ENCODE measurements at places on chromosomes 7 and 10.

DNA sequence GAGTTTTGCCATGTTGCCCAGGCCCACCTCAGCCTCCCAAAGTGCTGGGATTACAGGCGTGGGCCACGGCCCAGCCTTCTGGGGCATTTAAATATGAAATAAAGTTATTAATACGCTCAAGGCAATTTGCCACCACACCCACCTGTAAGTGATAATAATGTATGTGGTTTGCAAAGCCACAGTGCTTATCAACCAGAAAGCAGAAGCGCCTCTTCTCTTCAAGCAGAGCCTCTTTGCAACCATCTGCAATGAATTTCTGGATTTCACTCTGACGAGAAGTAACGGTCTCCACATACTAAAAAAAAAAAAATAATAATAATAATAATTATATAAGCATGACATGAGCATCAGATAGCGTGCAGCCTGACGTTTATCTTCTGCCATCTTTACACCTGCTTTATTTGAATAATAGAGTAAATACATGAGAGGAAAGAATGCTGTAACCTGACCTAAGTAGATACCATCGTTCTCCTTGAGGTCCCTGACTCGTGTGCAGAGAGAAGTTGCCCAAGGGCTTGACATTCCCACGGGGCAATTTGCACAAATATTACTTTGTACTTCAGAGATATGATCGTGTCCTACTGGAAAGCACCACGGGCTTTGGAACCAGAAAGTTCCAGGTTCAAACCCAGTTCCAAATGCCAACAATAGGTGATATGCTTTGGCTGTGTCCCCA, 34.0 kb downstream of the BRI3 start:
- DNase-seq = no peak

DNA sequence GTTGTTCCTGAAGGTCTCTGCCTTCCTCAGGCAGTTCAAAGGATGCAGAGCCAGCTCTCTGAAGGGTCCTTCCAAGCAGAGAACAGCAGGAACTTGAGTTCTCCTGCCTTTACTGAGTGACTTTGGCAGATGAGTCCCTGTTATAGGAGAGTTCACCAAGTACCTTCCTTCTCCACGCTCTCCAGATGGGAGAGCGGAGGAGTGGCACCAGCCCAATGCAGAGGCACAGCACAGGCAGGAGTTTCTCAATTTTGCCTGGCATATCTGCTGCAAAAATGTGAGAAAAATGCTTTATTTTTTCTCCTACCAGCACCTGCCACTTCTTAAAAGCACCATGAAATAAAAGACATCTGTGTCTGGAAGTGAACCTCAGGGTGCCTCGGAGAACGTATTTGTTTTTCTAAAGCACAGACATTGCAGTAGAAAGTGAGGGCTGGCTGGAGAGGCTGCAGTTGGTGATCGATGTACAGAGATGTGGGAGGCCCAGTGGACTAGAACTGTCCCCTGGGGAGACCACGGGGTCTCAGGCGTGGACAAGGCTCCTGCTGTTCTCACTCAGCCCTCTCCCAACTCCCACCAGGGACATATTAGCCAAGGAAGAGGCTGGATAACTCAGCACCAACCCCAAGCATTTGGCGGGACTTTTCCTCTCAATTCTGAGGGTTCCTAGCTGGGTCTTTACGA, 174.5 kb downstream of the WDR37 start:
- no peak for DNase-seq

- no peak for DNase-seq
These were observed 172.9 kb downstream of the MBL2 start for GRCh38 chr10:52599551-52600200.

- no peak for DNase-seq
These were observed 229.3 kb downstream of the IMMP2L start for GRCh38 chr7:111333010-111333409.

GRCh38 chr10:114437473-114438292, 33.4 kb upstream of the AFAP1L2 start:
- DNase-seq = no peak

DNA sequence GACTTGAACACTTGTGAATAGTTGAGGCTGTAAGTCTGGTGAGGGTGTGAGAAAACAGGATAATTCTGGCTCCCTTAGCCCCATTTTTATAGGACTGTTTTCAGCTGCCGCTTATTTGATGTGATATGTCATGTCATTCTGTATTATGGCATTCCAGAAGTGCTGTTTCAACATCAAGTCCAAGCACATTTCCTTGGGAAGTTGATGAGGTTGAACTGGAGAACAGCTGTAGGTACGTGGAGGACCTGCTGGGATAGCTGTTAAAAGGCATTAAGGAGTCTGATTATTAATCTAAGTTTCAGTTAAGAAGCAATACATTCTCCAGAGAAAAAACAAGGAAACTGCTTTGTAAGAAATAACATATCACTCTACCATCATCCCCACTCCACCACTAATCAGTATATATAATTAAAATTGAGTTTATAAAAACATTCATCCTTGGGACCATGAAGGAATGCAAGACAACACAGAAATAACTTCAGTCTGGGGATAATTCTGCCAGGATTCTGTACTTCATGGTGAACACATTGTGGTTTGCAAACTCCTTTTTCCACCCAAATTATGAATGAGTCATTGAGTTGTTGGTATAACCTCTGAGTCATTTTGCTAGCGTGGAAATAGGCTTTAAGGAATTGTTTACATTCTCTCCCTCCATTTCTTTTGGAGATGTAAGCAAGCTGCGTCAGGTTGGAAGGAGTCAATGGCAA, 39.9 kb upstream of the TMEM229A start:
- DNase-seq = peak; percentile 7

DNA sequence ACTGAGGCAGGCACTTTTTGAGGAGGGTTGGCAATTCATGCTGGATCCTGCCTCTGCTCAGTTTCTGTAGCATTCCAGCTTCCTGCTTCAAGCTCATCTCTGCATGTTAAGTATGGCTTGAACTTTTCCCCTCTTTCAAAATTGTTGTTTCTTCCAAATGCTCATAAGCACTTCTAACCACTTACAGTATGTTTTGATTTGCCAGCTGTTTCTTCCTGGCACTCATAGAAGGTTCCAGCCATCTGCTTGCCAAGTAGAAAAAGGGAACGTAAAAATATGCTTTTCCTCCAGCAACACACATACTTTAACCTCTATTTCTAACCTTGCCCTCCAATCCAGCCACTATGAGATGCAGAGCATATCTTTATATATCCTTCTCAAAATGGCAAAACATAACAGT, 692.6 kb upstream of the COBL start:
- DNase-seq = no peak

GRCh38 chr10:8301333-8301732, 246.8 kb downstream of the GATA3 start:
- DNase-seq = no peak

GRCh38 chr10:65394502-65395297, 1531.1 kb upstream of the LRRTM3 start:
- no peak for DNase-seq

DNA sequence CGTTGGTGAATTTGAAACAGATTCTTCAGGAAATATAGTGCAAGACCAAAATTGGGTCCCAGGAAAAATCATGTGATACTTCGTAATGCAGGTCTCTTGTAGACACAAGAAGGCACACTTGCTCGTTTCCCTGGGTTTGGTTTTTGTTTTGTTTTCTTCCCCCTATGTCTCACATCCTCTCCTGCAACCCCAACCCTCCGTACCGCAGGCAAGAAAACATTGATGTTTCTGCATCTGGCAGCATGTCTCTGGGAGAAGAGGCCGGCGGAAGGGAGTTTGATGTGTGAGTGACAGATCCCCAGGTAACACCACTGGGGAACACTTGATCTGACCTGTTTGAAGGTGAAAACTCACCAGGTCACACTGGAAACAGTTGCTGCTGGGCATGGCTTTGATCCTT, 718.5 kb downstream of the AUTS2 start:
- DNase-seq = no peak

- DNase-seq = no peak
These were observed 182.6 kb downstream of the FZD1 start for GRCh38 chr7:91446819-91447218.

- DNase-seq = no peak
These were observed 28.0 kb downstream of the CHST12 start for GRCh38 chr7:2431260-2431867.

DNA sequence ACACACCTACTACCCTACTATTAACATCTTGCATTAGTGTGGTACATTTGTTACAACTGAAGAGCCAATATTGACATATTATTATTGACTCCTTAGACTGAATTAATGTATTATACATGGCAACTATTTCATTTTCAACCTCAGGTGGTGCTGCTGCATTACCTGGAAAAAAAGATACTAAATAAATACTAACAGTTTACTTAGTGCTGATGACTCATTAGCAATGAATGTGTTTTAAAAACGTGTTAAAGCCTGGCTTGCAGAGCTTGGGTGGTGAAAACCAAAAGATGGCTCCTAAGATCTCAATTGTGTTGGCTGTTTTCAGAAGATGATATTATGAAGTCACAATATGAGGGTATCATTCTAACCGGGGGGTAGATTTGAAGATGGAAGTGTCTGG, 34.8 kb downstream of the CFAP43 start:
- DNase-seq = no peak

- peak; percentile 26 for DNase-seq
These were observed 74.5 kb upstream of the VKORC1L1 start for GRCh38 chr7:65798111-65799075.

DNA sequence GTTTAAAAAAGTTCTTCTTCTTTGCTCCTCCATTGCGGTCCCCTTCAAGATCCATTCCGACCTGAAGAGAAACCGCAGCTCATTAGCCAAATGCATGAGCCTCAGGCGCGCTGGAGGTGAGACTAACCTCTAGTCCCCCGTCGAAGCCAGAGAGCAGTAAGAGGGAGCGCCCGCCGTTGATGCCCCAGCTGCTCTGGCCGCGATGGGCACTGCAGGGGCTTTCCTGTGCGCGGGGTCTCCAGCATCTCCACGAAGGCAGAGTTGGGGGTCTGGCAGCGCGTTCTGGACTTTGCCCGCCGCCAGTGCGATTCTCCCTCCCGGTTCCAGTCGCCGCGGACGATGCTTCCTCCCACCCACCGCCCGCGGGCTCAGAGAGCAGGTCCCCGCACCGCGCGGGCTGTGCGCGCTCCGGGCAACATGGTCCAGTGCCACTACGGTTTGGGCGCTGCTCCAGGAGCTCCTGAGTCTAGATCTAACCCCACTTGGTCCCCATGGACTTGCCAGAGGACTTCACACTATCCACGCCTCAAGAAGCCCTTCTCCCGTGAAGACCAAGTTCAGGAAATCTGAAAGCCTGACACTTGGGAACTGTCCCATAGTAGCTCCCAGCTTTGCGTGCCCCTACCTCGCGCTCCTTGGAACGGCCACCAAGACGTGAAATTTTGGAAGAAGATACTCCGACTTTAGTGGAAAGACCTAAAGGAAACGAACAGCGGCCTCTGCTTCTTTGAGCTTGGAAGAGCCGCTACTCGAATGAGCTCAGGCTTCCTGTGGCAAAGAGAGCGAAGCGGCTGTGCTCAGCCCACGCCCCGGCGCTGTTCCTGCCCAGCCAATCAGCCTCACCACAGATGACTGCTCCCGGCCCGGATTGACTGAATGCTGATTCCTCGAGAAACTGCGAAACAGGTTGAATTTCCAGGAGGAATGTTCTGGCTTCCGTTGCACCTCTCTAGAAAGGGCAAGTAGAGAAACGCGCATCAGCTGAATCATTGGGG, at the start of gene ABCB1:
Gene ABCB1, minus strand, starts transcription at position 755 of the 995 bp plus-strand sequence. Its CDS starts 700 bp downstream, at position 55.
- DNase-seq = no peak

- no peak for DNase-seq
These were observed 15.2 kb upstream of the KNDC1 start for GRCh38 chr10:133144771-133145170.

GRCh38 chr7:129640400-129640799, 28.9 kb downstream of the NRF1 start:
- no peak for DNase-seq

GRCh38 chr7:17601921-17602320, 303.5 kb downstream of the AHR start:
- DNase-seq = no peak

DNA sequence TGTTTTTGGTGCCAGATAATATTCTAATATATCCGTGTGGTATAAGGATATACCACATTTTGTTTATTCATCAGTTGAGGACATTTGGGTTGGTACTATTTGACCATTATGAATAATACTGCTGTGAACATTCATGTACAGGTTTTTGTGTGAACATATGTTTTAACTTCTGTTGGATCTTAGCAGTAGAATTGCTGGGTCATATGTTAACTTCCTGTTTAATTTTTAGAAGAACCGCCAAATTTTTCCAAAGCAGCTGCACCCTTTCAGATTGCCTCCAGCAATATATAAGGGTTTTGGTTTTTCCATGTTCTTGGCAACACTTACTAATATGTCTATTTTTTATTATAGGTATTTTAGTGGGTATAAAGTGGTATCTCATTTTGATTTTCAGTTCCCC, 22.8 kb downstream of the VPS26A start:
- DNase-seq = no peak

All from AG04449 (cell line).